CD4-positive, alpha-beta T cell treated with Interleukin-4 for 4 hours (primary cell): ENCODE measurements at places on chromosomes 11 and 22.

DNA sequence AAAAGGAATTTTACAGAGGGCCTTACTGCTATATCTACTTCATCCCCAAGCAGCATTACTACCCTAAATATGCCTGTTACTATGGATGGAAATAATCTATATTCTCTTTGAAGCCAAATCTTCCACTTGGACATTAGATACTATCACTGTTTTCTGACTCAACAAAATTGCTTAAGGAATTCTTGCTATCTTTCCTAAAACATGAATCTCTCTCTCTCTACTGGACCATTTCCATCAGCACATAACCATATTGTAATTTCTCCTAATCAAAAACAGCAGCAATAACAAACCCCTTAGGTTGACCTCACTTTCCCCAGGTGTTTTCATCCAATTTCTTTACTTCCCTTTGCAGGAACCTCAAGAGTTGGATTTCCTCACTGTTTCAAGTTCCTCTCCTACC, 67.9 kb upstream of the BLID start:
- no peak for DNase-seq

DNA sequence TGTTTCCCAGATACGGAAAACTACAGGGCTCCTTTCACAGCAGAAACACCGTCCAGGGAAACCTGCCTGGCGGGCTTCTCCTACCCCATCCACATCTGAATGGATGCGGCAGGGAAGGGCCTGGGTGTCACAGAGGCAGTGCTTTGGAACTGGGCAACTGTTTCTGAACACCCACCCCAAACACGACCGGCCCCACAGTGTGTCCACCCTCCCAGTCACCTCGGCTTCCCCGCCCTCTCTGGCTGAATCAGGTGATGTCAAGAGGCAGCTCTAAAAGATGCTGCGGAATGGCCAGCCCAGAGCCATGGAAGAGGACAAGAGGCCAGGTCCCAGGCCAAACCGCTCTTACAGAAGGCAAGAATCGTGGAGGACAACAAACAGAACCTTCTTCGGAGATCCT, 22.0 kb downstream of the IFT27 start:
- DNase-seq, result no peak

- no peak for DNase-seq
Observed at GRCh38 chr11:12404436-12404835, 27.1 kb downstream of the PARVA start.

- DNase-seq, result peak; percentile 69
Observed at GRCh38 chr22:43388420-43388851, 23.4 kb upstream of the MPPED1 start.

- DNase-seq, result no peak
Observed at GRCh38 chr22:42928969-42929837, 72.1 kb upstream of the ARFGAP3 start.

DNA sequence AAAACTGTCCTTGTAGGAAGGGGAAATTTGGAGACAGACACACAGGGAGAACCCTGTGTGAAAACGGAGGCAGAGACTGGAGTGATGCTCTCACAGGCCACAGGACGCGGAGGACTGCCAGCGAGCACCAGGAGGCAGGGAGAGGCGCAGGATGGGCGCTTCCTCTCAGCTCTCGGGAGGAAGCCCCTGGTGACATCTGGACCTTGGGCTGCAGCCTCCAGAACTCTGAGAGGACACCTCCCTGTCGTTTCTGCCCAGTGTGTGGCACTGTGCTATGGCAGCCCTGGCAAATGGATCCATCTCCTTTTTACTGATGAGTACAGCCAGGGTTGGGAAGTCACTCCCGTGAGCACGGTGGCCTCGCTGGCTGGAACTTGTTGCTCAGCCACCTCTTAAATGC, 73.9 kb downstream of the LRRC32 start:
- DNase-seq, result no peak

GRCh38 chr11:86910592-86910991, 44.6 kb downstream of the FZD4 start:
- no peak for DNase-seq

GRCh38 chr22:49373289-49373666, 454.4 kb downstream of the BRD1 start:
- DNase-seq, result no peak

GRCh38 chr11:111520560-111520959, 6.0 kb downstream of the HOATZ start:
- no peak for DNase-seq

GRCh38 chr22:22348127-22348814, 103.7 kb downstream of the VPREB1 start:
- no peak for DNase-seq

DNA sequence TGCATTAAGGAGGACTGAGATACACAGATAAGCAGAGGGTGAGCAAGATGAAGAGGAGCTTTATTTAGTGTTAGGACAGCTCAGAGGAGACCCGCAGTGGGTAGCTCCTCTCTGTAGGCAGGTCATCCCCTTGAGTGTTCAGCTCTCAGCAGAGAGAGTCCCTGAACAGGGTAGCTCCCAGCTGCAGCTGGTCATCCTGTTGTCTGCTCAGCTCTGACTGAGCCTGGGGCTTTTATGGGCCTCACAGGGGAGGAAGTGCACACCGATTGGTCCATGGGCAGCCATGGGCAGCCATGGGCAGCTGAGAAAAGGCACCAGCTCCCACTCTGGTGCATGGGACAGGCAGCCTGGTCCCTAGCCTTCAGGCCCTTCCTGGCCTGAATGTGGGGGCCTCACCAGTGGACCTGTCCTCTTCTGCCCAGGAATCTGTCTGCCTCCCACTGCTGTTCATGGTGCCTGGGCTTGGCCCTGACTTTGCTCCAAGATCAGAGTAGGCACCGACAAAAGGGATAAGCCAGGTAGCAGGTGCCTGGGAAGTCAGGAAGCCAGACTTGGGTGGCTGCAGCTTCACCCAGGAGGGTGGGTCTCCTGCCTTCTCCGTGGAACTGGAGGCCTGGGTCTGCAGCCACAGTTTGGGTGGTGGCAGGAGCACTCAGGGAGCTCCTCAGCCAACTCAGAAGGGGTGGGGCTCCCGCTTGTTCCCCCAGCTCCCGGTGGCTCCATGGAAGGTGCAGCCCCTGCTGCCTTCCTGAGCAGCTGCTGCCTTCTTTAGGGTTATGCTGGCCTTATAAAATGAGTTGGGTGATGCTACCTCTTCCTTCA, 54.7 kb downstream of the MYEOV start:
- no peak for DNase-seq
